ENCODE measurements at places on chromosomes 3 and 15. TPM values are rescaled to one million over a fixed set of nuclear protein-coding genes. Genes with fewer than 3 reads are reported as not detected.
A peak's percentile ranks its signal among the peaks of the same experiment; 100 is the strongest.

GRCh38 chr3:172155897-172156585, 116.7 kb downstream of the FNDC3B start:
- DNase-seq = no peak

DNA sequence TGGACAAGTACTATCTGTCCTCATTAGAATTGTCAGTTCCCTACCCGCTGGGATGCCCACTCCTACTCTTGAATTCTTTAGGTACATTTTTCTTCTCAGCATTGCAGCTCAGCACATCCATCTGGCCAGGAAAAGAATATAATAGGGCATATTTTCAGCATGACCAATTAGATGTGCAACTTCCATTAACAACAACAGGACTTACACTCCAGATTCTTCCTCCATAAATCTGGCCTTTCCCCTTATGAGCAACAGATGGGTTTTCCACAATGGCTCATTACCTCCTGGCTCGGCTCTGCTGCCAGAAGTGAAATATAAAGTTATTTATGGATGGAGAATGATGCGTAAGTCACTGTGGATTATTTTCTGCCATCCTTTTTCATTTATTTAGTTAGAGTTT, 443.8 kb upstream of the TGFBR2 start:
- DNase-seq = no peak

- DNase-seq = peak; percentile 85
These were observed 192.6 kb upstream of the LYSMD4 start for GRCh38 chr15:99925661-99926461.

DNA sequence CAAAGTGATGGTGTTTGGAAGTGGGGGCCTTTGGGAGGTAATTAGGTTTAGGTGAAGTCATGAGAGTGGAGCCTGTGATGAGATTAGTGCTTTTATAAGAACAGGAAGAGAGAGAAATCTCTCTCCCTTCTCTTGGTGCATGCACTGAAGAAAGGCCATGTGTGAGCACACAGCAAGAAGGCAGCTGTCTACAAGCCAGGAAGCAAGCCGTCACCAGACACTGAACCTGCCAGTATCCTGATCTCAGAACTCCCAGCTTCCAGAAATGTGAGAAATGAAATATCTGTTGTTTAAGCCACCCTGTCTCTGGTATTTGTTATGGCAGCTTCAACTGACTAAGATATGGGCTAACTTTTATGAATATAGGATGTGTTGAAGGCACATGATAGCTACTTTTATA, 72.6 kb downstream of the REC114 start:
- no peak for DNase-seq

FOXB1 gene
- total RNA-seq = 2.0 TPM

DNA sequence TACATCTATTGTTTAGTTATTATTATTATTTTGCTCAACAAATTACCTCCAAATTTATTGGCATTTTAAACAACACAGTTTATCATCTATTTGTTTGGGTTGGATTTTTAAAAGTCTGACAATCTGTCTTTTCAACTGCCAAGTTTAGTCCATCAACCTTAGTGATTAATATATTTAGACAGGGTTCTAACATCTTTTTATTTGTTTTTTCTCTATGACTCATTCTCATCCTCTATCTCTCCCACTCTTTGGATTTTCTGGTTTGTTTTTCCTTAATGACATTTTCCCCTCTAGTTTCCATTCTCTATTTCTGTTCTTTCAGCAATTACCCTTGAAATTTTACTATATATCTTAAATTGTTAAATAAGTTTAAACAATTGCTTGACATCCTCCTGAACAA, 41.9 kb downstream of the EMC4 start:
- DNase-seq = no peak

FAM98B gene
- total RNA-seq = 44.7 TPM

RLBP1 gene
- total RNA-seq = not detected

GOLGA6A gene
- not detected for total RNA-seq

FBN1 gene
- 0.52 TPM for total RNA-seq

DNA sequence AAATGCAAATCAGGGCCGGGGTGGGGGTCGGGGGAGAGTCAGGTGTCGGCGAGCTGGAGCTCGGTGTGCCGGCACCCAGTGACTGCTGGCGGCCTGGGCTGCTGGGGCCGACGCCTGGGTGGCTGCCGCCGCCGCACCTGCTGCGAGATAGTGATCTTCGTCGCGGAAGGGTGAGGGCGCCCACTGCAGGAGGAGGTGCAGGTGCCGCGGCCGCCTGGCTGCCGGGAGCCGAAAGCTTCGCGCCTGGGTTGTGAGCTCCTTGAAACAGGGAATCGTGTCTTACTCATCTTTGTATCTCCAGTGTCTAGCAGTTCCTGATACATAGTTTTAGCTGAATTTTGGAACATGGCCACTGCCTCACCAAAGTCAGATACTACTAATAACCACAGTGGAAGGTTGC, 64.0 kb upstream of the CPOX start:
- DNase-seq = peak; percentile 60

DNA sequence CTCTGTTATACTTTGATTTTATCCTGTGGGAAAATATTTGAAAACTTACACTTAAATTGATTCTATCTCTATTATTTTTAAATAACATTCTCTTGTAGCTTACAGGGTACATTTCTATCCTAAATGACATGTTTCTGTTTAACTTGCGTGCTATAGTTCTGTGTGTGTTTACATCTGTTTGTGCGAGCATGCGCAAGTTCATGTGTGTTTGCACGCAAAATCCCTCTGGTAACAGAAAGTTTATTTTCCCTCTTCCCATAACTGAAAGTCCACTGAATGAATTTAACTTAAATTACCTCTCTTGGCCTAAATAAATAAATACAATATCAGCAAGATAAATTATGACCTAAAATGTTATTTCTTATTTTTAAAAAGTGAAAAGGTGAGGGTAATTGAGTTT, 117.3 kb upstream of the NEO1 start:
- no peak for DNase-seq

DNA sequence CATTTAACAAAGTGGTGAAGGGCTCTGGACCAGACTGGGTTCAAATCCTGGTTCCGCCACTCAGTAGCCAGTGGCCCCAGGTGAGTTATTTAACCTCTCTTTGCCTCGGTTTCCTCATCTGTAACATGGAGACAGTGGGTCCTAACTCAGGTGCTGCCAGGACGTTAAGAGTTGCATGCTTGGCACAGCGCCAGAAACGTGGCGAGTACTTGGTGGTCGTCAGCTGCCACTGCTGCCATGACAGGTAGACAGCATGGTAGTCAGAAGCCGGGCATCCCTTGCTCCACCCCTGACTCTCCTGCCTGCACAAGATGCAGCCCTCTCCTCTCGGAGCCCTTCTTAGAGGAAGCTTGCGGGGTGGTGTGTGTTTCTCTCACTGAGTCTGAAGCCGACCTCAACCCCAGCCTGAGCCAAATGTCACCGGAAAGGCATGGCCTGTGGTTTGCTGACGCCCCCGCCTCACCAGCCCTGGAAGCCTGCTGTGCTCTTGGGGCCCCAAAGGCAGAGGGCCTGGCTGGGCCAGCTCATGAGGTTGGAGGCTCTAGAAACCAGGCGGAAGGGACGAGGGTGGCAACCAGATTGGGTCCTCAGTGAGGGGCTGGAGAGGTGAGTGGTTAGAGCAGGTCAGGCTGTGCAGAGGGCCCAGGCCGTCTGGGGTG, 160.8 kb upstream of the TLE3 start:
- peak; percentile 94 for DNase-seq

- no peak for DNase-seq
These were observed 62.2 kb downstream of the HES1 start for GRCh38 chr3:194197981-194198695.

SPINT1 gene
- total RNA-seq = 13.1 TPM

FGD5 gene
- 0.12 TPM for total RNA-seq

CD96 gene
- 39.0 TPM for total RNA-seq

GRCh38 chr3:187531831-187532230, 138.4 kb downstream of the SST start:
- DNase-seq = no peak

- DNase-seq = no peak
These were observed 3.7 kb upstream of the NGRN start for GRCh38 chr15:90261811-90262210.

ARF4 gene
- 68.8 TPM for total RNA-seq

GRCh38 chr3:138748190-138748589, 86.5 kb downstream of the PIK3CB start:
- DNase-seq = no peak

DNA sequence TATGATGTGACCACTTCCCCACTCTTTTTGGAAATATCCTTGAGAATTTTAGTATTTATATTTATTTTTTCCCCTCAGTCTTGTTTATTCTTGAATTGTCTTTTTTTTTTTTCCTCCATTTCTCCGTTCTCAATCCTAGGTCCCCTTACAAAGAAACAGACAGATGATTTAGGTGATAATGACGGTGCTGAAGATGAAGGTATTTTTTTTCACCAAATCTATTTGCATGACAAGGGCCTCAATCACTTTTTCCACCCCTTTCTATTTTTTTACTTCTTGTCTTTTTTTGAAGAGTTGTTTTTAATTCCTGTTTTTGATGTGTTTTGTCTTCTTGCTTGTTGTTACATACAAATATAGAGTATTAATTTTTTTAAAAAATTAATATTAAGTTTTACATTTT, 402.6 kb downstream of the NLGN1 start:
- DNase-seq = no peak

PAQR9 gene
- not detected for total RNA-seq

LMCD1 gene
- total RNA-seq = 3.8 TPM

DNA sequence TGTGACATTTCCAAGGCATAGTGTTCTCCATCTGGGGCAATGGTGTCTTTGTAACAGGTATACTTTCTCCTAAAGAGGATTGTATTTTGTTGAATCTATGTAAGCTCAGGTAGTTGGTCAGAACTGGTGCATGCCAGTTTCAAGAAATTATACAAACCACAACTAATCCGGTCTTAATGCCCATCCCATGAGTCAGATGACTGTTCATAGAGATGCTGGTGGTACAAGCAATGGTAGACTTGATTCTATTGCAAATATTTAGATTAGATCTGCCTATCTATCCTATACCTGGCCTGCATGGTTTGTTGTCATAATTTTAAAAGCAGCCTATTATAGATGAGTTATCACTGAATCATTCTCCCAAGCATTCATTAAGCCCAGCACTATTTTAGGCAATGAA, 43.5 kb downstream of the ATP13A5 start:
- DNase-seq = no peak

- DNase-seq = no peak
These were observed 35.2 kb downstream of the SRPRB start for GRCh38 chr3:133840767-133841166.

DNA sequence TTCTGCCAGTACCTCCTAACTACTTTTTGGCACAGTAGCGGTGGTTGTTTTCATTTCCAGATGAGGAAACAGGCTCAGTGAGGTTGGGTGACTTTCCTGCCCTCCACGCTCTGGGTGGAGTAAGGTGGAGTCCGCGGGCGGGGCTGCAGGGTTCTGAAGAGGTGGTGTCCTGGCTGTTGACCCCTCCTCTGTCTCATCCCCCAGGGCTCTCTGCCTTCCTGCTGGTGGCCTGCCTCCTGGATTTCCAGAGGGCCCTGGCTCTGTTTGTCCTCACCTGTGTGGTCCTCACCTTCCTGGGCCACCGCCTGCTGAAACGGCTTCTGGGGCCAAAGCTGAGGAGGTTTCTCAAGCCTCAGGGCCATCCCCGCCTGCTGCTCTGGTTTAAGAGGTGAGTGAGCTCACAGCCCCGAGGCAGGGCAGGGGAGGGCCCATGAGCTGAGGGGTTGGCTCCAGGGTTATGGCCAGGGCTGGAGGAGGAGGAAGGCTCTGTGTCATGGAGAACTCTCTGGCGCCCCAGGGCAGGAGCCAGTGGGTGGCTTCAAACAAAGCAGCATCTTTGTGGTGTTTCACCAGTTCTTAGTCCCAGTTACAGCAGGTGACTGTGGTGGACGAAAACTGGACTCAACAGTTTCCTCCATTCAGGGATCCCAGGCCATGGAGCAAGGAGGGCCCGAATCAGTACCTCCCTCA, 10.4 kb downstream of the SLC28A1 start:
- no peak for DNase-seq

PBRM1 gene
- total RNA-seq = 59.2 TPM

- DNase-seq = no peak
These were observed 217.1 kb downstream of the GBE1 start for GRCh38 chr3:81544385-81544784.

DNA sequence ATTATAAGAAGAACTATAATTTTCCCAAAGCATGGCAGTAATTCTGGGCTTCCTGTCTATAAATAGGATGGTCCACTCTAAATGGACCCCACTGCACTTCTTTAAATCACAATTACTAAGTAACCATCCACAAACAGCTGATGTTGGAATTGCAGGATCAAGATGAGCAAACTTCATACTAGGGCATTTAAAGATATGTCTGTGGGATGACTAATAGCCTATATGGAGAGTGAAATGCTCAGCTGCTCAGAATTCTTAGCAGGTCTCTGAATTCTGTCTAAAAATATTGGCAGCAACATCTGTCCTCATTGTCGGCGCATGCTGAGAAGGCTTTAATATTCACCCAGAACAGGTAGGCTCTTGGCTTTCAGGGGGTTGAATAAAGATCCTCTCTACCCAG, 140.4 kb downstream of the SATB1 start:
- no peak for DNase-seq

DNA sequence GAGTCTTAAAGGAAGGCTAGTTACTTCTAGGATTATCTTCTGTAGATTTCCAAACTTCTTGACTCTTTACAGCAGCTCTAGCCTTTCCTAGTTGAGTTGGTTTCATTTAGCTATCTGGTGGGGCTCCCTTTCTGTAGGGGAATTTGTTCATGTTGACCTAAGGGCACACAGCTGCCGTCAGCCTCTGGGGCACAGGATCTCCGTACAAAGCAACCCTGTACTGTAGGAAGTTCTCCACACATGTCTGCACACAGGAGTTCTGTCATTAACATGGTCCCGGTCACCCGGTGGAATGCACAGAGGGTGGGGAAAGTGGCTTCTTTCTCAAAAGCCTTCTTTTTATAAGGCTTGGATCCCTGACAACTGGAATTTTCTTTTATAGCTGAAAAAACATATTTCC, 88.7 kb upstream of the TNIK start:
- no peak for DNase-seq

GRCh38 chr3:113896930-113897329, 50.9 kb upstream of the ZDHHC23 start:
- DNase-seq = no peak

DNA sequence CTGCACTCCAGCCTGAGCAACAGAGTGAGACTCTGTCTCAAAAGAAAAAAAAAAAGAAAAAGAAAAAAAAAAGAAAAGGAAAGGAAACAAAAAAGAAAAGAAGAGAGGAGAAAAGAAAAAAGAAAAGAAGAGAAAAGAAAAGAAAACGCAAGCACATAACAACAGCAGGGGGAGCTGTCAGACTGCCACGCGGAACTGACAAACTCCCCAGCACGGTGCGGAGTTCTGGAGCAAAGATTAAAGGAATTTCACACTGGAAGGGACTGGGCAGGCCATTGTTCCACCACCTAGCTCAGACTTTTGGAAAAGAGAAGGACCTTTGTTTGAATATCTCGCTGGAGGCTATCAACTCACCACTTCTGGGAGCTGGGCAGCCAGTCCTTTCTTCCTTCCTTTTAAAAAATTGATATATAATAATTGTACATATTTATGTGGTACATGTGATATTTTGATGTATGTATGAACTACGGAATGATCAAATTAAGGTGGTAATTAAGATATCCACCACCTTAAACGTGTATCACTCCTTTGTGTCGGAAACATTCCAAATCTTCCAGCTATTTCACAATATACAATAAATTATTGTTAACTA, 40.5 kb downstream of the DPPA2 start:
- DNase-seq = peak; percentile 21

Data from activated CD4-positive, alpha-beta memory T cell treated with anti-CD3 and anti-CD28 coated beads for 36 hours (primary cell).